Esophagus squamous epithelium (tissue), 5 donors: ENCODE measurements at places on chromosomes 4 and X. TPM values are rescaled to one million over a fixed set of nuclear protein-coding genes. Genes with fewer than 3 reads are reported as not detected.

ZNF732 gene
- total RNA-seq = 1.4 TPM

XK gene
- 3.0 TPM for total RNA-seq

MAOA gene
- total RNA-seq = 176 TPM

ARHGEF38 gene
- total RNA-seq = not detected

GRCh38 chrX:118211891-118212816 is 95.5 kb upstream of the KLHL13 start:
- no peak for DNase-seq

DNA sequence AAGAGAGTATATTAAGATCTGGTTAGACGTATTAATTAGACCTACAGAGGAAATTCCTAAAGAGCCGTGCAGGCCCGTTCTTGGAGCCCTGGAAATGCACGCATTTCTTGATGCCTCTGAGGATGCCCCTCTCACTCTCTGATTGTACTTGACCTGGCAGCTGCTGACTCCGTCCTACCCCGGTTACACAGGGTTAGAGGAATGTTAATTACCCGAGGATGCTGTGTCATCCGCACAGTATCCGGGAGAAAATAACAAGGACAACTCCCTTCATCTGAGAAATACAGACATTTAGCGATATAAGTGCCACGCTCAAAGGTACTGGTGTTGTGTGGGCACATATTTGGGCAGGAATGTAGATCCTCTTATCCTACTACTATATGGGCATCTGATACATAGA is 404.6 kb upstream of the FAT1 start:
- no peak for DNase-seq

GRCh38 chr4:144295286-144295995 is 154.9 kb upstream of the GYPA start:
- no peak for DNase-seq

PCDH19 gene
- total RNA-seq = 0.08 TPM

- DNase-seq = no peak
These were observed 9.0 kb upstream of the DUSP9 start for GRCh38 chrX:153638041-153638371.

- no peak for DNase-seq
These were observed 60.4 kb downstream of the PJA1 start for GRCh38 chrX:69104756-69105434.

- no peak for DNase-seq
These were observed 39.9 kb downstream of the CCNG2 start for GRCh38 chr4:77196866-77197265.

YY2 gene
- 0.27 TPM for total RNA-seq
